ENCODE measurements at places on chromosomes 1 and 21.

GRCh38 chr1:205504311-205505075 lies at the start of gene CDK18:
Gene CDK18, plus strand, starts transcription at chr1:205504669. Its CDS starts 18,499 bp downstream, at chr1:205523168.
- peak; percentile 37 for DNase-seq

GRCh38 chr1:156767879-156768604 lies 707 bp downstream of the PRCC start:
- DNase-seq, result no peak

DNA sequence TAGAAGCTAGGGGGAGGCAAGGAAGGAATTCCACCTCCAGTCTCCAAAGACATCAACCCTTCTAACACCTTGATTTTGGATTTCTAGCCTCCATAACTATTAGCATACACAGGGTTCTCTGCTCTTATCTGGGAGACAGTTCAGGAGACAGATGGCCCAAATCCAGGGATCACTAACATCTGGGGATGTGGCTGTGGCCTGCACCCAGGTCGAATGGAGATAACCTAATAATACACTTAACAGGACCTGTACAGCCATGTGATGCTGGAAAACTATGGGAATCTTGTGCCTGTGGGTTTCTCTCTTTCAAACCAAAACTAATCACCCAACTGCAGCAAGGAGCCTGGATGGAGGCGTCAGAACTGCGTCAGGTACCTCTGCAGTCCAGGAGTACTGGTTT lies 47.6 kb downstream of the KIAA0319L start:
- no peak for DNase-seq

- DNase-seq, result no peak
Observed at GRCh38 chr1:213702703-213703102, 285.1 kb upstream of the PROX1 start.

- no peak for DNase-seq
Observed at GRCh38 chr1:227891223-227891954, 56.3 kb downstream of the WNT9A start.

DNA sequence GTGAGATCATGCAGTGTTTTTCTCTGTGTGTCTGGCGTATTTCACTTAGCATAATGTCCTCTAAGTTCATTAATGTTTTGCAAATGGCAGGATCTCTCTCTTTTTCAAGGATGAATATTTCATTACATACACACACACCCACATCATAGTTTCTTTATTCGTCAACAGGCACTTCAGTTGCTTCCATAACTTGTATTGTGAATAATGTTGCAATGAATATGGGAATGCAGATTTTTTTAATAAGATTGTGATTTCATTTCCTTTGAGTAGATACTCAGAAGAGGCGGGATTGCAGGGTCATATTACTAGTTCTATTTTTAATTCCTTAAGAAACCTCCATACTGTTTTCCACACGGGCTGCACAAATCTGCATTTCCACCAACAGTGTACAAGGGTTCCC lies 134.0 kb downstream of the CLEC20A start:
- DNase-seq, result no peak

GRCh38 chr1:68723791-68724190 lies 226.9 kb upstream of the DEPDC1 start:
- DNase-seq, result no peak

DNA sequence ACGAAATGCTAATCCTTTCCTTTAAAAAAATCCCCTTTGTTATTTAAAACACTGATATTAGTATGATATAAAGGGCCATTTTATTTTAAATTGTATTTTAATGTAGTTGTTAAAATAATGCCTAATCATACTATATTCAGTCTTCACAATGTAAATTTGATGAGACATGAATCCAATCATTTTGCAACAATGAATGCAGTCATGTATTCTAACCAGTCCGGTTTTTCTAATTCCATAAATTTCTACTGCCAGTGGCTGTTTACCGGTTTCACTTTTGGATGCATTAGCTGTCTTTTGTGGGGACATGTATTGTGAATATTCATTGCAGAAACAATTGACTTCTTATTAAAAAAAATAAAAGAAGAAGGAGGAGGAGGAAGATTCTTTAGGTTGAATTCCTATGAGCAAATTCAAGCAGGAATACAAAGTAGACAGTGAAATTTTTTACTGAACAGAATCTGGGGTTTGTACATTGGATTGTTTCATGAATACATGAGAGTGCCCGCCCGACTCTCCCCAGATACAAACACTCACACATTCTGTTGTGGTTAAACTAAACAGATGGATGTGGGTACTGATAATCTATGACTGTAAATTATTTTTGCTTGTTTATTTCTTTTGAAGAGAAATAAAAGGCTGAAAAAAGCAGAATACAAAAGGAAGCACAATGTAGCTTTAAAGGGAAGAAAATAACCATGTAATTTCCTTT lies 624.8 kb upstream of the PTBP2 start:
- no peak for DNase-seq

DNA sequence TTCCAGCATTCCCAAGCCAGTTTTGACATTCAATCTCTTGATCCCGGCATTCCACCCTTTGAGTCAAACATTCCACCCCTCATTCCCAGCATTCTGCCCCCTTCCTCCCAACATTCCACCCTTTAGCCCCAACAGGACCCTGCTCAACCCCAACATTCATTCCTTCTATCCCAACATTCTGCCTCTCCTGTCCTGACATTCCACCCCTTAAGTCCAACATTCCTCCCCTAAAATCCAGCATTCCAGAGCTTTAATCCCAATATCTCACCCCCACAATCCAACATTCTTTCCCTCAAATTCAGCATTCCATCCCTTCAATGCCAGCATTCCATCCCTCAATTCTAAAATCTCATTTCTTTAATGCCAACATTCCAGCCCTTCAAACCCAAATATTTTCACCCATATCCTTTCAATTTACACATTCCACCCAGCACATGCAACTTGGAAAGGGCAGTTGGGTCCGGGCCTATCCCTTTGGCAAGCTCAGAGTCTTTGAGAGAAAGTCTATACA lies 22.9 kb downstream of the DDX20 start:
- DNase-seq, result no peak

DNA sequence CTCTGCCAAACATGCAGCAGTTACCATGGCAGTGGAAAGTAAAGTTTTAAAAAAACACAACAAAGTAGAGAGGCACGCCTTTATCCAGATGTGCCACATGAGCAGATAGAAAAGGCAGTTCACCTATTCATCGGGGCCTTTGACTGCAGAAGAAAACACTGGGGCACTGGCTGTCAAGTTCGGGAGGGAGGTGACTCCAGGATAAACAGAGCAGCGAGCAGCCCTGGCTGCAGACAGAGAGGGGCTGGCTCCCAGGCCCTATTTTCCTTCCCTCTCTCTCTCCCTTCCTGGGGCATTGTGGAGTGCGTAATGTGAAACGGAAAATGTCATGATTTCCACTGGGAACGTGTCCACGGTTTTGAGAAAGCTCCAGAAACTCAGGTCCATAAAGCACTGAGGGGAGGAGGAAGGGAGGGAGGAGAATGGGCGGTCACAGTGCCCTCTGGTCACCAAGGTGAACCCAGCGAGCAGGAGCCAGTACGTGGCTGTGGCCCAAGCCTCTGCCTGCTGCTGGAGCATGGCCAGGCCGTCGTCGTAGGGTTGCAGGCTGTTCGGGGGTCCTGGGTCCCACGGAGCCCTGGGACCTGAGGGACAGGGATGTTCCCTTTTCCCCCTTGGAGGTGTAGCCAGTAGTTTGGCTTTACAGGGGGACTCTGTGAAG lies 114.7 kb upstream of the IRF2BP2 start:
- no peak for DNase-seq

GRCh38 chr1:180923021-180923841 lies 10.5 kb downstream of the KIAA1614 start:
- DNase-seq, result no peak

DNA sequence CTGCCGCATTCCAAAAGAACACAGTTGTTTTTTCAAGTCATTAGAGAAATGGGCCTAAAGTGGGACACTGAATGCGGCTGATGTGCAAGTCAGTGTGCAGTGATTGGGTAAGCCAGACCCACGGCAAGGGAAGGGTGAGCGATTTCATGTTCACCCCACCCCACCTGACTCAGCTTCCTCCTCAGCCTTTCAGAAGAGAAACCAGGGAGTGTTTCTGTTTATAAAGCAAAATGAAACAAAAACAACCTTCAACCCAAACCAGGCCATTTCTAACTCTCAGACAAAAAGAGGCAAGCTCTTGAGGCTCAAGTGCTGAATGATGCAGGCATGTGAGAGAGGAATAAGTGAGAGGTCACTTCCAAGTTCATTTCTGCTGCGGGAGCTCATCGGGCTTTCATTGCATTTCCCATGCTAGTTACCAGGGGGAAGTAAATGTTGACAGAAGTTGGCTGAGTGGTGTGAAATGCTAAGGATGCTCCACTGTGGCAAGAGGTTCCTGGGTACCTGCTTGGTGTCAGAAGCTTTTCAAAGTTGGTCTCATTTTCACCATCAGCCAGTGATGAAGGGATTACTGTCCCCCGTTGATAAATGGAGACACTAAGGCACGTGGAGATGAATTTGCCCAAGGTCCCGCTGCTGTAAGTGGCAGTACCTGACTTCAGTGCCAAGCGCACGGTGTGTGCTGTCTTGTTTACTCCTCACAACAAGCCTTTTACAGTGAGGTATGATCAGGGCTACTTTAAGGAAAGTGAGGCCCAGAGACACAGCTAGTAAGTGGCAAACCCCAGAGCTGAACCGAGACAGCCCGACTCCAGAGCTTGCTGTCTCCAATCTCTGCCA lies 29.1 kb downstream of the STPG1 start:
- no peak for DNase-seq

DNA sequence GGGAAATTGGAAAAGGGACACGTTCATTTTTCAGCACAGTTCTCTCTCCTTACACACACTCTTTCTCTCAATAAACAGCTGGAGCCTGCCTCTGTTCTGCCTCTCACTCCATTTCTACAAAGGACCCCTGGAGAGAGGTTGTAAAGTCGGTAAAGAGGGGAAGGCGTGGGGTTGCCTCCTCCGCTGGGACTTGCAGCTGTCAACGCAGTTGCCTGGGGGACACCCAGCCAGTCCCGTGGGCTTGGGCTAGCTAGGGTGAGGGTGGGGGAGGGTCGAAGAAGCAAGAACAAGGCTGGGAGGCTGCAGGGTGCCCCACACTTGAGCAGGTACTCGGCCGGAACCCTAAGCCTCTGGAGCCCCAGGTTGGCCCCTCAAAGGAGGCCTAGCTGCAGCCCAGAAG lies 27.6 kb downstream of the C1orf216 start:
- no peak for DNase-seq

DNA sequence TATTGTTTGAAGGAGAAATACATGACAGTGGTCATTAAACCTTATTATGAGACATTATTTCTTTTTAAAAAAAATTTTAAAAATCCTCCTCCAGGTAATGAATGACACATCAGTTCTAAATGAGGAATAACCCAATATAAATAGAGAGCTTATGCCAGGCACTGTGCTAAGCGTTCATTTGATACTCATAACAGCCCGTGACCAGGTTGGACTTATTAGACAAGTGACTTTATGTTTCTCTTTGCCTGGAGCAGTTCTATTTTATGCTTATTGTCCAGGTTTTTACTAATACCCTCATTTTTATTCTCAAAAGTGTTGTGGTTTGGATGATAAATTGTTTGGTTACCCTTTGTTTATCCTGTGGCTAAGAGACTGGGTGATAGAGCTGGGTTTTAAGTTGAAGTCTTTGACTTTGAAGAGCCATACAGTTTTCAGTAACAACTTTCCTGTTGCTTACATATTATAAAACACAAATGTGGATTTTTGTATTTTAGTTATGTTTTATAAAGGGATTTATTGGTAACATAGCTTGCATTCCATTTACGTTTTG lies 84.2 kb downstream of the RABGAP1L start:
- no peak for DNase-seq

GRCh38 chr1:56803561-56804156 lies 15.5 kb downstream of the FYB2 start:
- DNase-seq, result no peak

DNA sequence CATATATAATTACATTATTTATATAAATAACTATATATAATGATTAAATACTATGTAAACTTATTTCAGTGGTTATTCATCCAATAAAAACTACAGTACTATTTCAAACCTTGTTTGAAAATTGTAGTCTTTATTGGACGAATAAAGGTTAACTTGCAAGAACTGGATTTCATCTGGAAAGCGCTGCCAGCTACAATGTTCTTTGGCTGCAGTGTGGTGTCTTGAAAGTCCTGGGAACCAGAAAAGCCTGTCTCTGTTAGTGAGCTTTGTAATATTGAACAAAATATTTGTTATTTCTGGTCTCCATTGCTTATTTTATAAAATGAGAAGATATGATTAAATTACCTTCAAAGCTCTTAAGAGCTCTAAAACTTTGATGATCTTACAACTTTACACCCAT lies 763.6 kb downstream of the ADGRL2 start:
- DNase-seq, result no peak

DNA sequence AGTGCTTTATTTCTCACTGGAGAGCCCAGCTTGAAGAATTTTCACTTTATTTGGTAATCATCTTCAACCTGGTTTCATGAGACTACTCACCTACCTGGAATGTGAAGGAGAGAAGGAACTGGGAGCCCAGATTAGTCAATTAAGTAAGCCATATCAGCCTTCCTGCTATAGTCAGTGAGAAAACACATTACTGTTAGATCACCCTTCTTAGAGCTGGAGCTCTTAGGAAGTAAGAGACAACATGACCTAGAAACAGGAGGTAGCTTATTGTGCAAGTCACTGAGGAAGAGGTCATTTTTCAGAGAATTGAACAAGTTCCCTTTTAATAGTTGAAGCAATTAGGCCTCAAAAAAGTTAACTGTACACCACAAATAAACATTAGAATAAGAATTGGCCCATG lies 49.2 kb upstream of the TEKT2 start:
- DNase-seq, result no peak

GRCh38 chr1:112057736-112058135 lies 68.3 kb upstream of the KCND3 start:
- no peak for DNase-seq

- DNase-seq, result peak; percentile 50
Observed at GRCh38 chr1:200738949-200739651, 407 bp downstream of the CAMSAP2 start.

- DNase-seq, result peak; percentile 74
Observed at GRCh38 chr21:31604591-31605190, 54.8 kb upstream of the SOD1 start.

DNA sequence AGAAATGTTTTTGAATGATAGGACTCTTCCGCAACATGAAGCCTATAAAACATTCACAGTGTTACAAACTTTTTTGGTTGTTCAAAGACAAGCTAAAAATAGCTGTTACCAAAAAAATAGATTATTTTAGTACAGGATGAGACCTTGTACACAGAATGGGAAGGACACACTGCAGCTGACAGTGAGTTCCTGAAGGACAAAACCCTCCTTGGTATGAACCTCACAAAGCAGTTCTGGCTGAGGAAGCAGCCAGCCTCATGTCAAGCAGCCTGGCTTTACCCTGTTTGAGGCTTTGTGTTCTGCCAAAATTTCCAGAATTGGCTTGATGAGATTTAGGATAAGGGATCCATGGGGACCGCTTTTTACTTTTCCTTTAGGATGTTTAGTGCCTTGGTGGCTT lies 93.7 kb downstream of the RGL1 start:
- DNase-seq, result no peak
